ENCODE measurements at places on chromosomes 6 and 20.

GRCh38 chr6:89662659-89663223 lies 24.2 kb upstream of the LYRM2 start:
- no peak for DNase-seq

DNA sequence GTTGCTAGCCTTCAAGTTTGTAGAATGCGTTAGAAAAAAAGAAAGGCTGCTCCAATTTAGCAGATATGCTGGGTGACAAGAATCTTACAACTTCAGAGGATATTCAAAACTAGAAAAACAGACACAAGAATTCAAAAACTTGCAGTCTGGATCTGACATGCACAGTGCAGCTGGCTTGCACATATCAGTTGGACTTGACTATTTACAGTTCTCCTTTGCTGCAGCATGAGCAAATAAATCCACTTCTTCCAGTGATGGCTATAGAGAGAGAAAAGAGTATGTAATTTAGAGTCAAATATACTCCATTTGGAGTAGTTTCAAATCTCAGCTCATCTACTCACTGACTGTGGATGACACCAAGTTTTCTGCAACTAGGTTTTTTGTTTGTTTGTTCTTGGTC lies 247.0 kb downstream of the RIMS1 start:
- no peak for DNase-seq

DNA sequence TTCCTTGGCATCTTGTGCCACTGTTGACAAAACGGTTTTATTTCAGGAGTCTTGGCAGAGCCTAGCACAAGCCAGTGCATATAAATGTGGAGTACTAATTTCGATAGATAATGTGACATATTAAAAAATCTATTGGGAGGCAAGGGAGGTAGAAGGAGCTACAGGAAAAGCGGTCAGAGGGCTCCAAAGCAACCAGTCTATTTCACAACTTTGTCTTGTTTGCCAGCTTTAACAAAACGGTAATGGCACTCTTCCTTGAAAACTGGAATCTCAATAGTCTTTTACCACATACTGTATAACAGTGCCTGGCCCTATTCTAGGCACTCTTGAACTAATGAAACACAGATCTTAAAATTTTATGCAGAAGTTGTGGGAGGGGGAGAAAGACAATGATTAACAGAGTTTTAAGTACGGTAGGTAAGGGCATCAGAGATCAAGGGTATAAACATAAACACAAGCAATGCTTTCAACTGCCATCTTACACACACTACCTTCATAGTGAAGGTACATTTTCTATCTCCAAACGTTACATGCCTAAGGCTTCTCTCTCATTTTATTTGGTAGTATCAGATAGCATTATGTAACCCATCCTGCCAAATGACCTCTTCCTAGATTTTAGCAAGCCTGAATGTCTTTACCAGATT lies 33.5 kb upstream of the SYNCRIP start:
- no peak for DNase-seq

GRCh38 chr20:39146394-39146793 lies 184.2 kb downstream of the DHX35 start:
- no peak for DNase-seq

DNA sequence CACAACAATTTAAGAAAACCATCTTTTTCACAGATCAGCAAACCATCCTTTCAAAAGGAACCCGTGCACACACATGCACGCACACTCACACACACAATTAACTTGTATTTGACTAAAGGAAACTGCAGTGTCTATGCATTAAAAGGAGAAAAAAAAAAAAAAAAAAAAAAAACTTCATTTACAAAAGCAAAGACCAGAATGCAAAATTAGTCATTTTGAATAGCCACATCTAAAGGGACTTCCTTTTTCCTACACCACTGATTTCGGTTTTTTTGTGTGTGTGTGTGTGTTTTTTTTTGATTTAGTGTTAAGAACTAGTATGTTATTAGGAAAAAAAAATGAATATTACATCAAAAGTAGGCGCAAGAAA lies 6.3 kb downstream of the ZMYND8 start:
- DNase-seq = no peak

DNA sequence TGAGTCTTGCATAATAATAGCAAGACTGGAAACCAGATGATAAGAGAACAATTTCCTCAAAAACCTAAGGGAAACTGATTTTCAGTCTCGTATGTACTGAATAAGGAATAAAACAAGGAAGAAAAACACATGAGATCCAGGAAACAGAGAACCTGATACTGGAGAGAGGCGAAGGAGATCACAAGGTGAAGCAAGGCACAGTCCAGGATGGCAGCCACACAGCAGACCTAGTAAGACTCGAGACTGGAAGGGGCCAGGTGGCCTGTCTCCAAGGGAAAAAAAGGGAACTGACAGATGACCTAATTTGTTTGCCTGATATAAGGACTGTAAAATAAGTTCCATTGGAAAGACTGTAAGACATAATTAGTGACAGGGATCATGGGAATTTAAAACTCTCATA lies 71.1 kb downstream of the TASP1 start:
- no peak for DNase-seq

DNA sequence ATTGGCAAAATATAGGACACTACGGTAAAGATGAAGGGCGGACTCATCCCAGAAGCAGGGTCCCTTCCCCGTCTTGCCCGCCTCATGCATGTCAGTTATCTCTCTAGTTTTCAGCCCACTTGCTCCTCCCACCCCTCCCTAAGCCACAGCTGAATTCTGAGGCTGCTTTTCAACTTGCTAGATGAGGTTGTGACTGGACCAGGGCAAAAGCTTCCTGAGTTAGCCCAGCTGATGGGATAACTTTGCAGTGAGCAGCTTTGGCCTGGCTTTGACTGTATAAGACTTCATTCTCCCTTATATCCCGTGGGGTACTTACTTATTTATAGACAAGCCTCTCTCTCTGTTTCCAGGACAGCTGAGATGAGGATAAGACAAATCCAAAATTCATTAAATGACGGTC lies 23.2 kb downstream of the GHRH start:
- no peak for DNase-seq

DNA sequence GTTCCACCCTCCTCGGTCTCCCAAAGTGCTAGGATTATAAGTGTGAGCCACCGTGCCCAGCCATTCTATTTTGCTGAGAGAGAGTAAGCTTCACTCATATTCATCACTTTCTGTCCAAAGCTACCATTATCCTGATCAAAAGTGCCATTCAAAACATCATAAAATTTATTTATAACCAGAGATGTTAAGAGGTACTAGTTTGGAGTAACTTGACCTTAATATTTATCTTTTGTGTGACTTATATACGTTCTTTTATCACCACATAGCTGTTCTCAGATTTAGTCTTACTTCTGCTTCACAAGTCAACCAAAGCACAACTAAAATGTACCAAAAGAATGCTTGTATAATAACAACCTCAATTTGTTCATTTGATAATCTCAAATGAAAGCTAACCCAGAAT lies 18.1 kb downstream of the AKIRIN2 start:
- DNase-seq = no peak

- DNase-seq = no peak
These were observed 30.2 kb downstream of the ENPP1 start for GRCh38 chr6:131838051-131838450.

GRCh38 chr20:1489764-1490436 lies 1.3 kb downstream of the SIRPB2 start:
- peak; percentile 96 for DNase-seq

DNA sequence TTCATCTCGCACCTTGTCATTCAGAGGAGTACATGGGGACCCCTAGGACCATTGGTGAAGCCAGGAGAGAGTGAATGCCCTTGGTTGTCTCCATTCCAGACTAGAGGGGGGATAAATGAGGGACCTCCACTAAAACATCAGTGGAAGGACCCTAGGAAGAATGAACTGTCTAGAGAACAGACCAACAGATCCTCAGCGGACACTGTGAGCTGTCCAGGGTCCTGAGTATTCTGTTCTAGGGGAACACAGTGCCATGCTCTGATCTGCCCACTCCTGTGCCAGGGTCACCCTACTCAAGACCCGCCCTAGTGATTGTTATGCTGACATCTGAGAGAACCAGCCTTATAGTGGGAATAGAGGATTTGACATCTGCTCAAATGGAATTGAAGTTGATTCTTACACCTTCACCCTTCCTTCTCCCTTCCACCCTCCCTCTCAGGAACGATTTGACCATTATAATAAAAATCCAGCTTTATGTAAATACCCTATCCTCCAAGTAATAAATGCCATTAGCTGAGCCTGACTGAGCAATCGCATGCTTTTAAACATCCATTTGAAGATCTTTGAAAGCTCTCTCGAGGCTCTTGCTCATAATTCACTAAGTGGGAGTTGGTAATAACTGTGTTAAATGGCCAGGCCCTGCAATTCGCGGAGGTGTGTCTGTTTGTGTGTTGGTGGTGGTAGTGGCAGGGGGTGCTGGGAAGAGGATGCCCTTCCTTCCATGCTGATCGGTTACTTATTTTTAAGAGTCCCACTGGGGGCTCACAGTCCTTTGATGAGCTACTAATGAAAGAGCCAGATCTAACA lies 43.6 kb upstream of the SLC32A1 start:
- DNase-seq = no peak

DNA sequence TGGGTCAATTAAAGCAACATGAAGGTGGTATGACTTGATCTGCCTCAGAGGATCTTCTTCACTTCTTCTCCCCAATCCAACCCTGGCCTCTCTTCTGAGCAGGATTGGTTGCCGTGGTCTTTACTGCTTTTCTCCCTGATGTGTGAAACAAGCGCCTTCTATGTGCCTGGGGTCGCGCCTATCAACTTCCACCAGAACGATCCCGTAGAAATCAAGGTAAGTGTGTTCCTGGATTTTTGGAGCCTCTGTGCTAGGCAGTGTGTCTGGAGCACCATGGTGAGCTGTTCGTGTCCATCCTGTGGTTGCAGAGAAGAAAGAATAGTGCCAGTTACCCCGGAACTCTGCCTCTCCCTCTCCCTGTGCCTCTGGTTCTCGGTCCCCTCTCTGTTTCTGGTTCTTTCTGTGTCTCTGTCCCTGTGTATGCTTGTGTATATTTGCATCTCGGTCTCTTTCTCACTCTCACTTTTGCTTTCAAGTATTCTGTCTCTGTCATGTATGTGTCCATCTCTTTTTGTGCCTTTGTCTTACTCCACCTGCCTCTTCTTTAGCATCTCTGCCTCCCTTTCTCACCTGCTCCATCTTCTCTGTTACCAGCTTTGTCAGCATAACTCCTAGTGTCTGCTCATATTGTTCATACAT lies 23.5 kb downstream of the TM9SF4 start:
- no peak for DNase-seq

DNA sequence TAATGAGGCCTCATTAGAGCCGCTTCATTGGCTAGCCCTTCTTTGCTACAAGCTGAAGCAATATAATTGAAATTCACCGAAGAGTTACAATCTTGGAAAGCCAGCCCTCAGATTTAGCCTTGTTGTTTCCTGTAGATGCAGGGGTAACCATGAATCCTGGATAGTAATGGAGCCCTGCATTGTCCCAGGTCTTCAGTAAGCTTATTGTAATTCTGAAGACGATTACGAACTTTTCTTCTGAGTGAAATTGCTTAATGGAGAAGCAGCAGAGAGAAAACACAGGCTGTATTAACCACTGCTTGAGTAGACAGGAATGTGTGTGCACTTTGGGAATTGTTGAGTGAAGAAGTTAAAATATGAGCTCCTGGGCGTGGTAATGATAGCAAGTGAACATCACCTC lies 26.3 kb upstream of the NAA20 start:
- no peak for DNase-seq

DNA sequence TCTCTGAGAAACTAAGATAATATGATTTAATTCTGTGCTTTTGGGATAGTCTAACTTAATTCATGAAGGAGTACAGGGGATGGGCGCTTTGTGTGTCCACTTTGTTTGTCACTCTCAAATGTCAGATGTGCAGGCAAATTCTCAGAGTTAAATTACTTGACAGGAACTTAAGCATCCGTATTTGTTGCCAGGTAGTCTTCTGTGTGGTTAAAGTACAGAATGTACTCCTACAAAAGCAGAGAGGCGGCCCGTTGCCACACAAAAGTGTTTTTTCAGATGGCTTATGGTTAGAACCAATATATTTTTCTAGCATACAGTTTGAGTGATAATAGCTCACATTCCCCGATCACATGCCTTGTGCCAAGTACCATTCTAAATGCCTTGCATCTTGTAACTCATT lies 234.4 kb downstream of the LAMA2 start:
- DNase-seq = no peak

DNA sequence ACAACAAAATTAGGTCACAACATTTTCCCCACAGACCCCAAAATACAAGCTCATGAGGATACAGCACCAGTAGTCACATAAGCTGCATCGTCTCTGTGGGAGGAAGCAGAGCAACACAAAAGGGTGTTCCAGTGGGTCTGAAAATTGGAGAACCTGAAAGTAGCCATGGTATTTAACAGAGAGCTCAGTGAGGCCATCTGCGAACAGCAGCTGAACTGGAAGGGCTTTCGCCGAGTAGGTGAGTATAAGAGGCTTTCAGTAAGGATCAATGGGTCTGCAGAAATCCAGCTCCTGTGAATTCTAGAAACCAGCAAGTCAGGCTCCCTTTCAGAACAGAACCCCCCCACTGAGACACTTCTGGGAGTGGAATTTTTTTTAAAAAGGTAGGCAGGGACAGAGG lies 120.0 kb upstream of the RREB1 start:
- DNase-seq = no peak

DNA sequence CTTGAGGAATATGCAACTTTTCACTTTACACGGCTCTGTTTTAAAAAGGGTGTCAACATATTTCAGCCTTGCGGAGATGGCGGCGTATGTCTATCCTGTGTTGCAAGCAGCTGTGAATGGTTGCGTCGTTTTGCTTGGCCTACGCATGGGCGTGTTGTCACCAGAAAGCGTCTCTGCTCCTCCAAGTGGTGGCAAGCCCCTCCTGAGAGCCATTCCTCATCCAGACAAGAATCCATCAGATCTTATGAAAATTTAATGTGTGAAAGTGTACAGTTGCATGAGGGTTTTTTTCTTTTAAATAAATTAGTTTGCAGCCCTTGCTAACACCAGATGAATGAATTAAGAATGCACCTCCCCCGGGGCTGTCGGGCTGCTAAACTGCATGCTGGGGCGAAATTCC lies 114.4 kb downstream of the PHACTR3 start:
- no peak for DNase-seq

DNA sequence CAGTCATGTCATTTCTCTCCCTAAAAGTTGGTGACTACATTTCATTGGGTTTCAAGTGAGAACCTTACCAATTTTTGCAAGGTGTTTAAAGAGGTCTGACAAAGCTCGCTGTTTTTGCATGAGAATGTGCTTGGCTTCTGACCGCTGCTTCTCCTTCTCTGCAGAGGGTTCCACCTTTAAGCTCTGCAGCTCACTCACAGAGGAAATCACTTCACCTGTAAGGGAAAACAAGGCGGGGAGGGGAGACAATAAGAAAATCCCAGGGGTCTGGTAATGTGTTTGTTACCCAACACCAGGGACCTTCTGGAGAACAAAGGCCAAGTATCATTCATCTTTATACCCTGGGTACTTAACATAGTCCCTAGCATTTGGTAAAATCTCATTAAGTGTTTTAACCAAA lies 40.0 kb upstream of the LYRM2 start:
- DNase-seq = no peak

- no peak for DNase-seq
These were observed 11.1 kb downstream of the TOX2 start for GRCh38 chr20:43925801-43926200.

All from foreskin keratinocyte (primary cell).